Neural crest cell (in vitro differentiated cells): ENCODE measurements at places on chromosomes 3 and 15. TPM values are rescaled to one million over a fixed set of nuclear protein-coding genes. Genes with fewer than 3 reads are reported as not detected.

DNA sequence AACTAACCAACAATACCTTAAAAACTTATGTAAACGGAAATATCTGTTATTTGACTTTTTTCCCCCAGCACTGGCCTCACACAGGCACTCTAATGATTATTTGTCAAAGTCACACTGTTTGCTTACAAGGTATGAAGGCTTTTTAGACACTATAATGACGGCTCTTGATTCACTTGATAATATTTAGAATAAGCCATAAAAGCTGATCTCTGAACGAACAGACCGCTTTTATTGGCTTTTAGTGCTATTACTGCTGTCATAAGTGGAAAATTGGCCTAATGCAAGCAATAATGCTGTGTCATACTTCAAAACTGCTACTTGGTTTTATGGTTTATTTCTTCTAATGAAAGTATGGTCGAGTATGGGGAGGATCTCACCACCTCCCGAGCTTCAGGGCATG is 35.1 kb downstream of the MDFIC2 start:
- H3K4me1 ChIP-seq, result no peaks in the 10 kb centered on the region
- no peaks in the 10 kb centered on the region for H3K36me3 ChIP-seq
- no peak overlapping the region for H3K27ac ChIP-seq
- DNase-seq, result no peak
- H3K4me3 ChIP-seq, result no peak overlapping the region

DNA sequence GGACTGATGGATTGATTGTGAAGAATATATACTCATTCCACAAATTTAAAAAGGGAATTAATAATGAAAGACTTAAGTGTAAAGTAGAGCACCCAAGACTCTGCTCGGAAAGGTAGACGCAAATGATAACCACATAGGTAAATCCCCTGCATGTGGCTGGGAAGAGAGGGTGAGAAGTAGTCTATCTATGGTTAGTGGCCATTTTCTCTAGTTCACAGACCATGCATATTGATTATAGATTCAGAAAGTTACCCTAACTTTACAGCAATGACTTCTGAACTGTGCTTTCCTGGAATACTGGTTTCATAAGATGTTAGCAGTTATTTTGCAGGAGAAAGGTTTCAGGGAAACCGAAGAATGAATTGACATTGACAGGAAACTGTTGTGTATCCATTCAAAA is 51.7 kb downstream of the CASR start:
- DNase-seq, result no peak
- no peaks in the 10 kb centered on the region for H3K36me3 ChIP-seq
- H3K27me3 ChIP-seq, result peaks cover 28% of the 10 kb centered on the region

DNA sequence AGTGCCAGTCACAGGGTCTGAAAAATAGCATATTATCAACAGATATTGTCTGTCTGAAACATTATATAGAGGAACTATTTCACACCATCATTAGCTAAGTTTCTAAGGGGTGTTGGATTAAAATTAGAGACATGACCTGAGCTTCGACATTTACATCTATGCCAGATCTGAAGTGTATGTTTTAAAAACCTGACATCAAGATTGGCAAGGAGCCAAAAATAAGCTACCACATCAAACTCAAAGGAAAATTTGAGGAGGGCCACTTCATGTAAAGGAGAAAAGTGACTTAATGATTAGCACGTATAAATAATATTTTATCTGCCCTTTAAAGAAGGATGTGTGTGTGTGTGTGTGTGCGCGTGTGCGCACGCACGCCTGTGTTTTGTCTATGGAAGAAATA is 752.0 kb upstream of the GRM7 start:
- H3K27me3 ChIP-seq, result no peaks in the 10 kb centered on the region
- H3K36me3 ChIP-seq, result no peaks in the 10 kb centered on the region
- H3K4me3 ChIP-seq, result no peak overlapping the region
- no peak overlapping the region for H3K27ac ChIP-seq
- H3K4me1 ChIP-seq, result no peaks in the 10 kb centered on the region

Gene CDC25A
- 58.4 and 63.0 TPM in 2 replicates for total RNA-seq

Gene SOX14
- 0.18 and 0.37 TPM in 2 replicates for total RNA-seq

Gene RCCD1
- 20.6 and 20.9 TPM in 2 replicates for total RNA-seq
